ENCODE measurements at places on chromosomes 5 and 9.

GRCh38 chr9:98993570-98993945 is 49.9 kb downstream of the COL15A1 start:
- no peak for DNase-seq

- DNase-seq, result no peak
These were observed 105.1 kb downstream of the MAST4 start for GRCh38 chr5:66701244-66701643.

- no peak for DNase-seq
These were observed 198.6 kb upstream of the DAB2 start for GRCh38 chr5:39623291-39623865.

DNA sequence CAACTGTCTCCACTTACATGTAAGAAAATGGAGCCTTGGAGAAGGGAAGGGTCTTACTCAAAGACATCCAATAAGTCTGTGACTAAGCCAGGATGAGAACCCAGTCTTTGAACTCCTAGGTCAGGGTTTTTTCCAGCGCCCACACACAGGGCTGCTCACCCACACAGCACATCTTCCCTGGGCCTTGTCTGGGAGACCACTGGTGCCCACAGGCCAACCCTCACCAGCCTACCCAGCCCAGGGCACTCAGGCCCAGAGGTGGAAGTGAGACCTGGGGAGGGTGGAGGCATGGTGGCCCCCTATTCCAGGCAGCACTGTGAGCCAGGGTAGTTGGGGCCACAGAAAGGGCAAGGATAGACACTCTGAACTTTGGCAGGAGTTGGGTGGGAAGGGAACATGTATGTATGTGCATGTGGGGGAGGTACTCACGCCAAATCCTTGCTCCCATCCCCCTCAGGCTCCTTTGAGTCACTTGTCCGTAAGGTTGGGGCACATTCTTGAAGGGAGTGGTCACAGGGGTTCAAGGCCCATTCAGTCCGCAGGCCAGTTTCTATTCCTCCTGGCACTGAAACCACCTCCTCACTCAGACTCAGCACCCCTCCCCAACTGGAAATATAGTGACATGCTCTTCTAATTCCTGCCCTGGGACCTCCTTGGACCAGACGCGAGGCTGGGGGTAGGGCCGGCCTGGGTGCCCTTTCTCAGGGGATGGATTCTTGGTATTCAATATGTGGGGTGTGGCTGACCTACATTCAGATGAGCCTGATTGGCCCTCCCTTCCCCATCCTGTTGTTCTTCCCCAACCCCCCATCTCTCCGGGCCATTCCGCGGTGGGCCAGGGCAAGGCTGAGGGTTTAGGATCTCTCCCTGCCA is 2.9 kb upstream of the SLC4A9 start:
- DNase-seq, result no peak

All from activated T-cell treated with anti-CD3 and anti-CD28 coated beads, Interleukin-2, amount 50 U/mL, for 1 hour (primary cell).